ENCODE measurements at places on chromosomes 7 and 10. TPM values are rescaled to one million over a fixed set of nuclear protein-coding genes. Genes with fewer than 3 reads are reported as not detected.
A peak's percentile ranks its signal among the peaks of the same experiment; 100 is the strongest.

GRCh38 chr10:29627201-29628132, 7.3 kb downstream of the SVIL start:
- H3K36me3 ChIP-seq, result no peaks in the 10 kb centered on the region
- no peak overlapping the region for H3K4me3 ChIP-seq
- no peaks in the 10 kb centered on the region for H3K27me3 ChIP-seq
- peaks cover 51% of the 10 kb centered on the region for H3K4me1 ChIP-seq

The SMO gene
- total RNA-seq, result 1.2 TPM

- no peak overlapping the region for H3K4me3 ChIP-seq
- H3K27ac ChIP-seq, result no peak overlapping the region
- H3K27me3 ChIP-seq, result no peaks in the 10 kb centered on the region
Measured at GRCh38 chr10:9869205-9869604, 1148.5 kb upstream of the CELF2 start.

The CFTR gene
- total RNA-seq, result 130 TPM

GRCh38 chr10:49612513-49613164, 1.2 kb upstream of the CHAT start:
- peaks cover 58% of the 10 kb centered on the region for H3K4me1 ChIP-seq
- DNase-seq, result no peak
- no peak overlapping the region for H3K27ac ChIP-seq
- no peak overlapping the region for H3K4me3 ChIP-seq
- H3K27me3 ChIP-seq, result peaks cover 100% of the 10 kb centered on the region
- no peaks in the 10 kb centered on the region for H3K36me3 ChIP-seq

DNA sequence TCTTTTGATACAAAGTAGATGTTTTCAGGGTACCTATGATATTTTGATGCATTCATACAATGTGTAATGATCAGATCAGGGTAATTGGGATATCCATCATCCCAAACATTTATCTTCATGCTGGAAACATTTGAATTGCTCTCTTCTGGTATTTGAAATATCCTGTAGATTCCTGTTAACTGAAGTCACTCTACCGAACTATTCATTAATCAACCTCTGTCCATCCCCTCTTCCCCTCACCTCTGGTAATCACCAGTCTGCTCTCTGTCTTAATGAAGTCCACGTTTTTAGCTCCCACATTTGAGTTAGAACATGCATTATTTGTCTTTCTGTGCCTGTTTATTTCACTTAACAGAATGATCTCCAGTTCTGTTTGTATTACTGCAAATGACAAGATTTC, 11.3 kb downstream of the MTG1 start:
- no peak overlapping the region for H3K27ac ChIP-seq
- H3K36me3 ChIP-seq, result peaks cover 22% of the 10 kb centered on the region
- H3K4me1 ChIP-seq, result peaks cover 11% of the 10 kb centered on the region
- H3K27me3 ChIP-seq, result no peaks in the 10 kb centered on the region

DNA sequence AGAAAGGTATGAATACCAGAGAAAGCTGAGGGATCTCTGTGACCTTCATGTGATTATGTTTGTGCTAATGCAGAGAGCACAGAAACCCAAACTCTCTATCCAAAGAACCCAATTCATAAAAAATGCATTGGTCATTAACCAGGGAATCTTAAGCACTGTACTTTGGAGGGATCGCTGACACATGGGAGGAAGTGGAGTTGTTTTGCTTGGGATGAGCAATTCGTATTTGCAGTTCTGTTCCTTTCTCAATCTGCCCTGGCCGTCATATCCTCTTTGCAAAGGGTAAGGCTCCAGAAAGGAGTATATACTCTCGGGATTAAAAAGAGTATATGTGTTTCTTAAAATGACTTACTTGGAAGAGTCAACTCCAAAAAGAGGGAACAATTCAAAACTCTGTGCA, 221.3 kb downstream of the POU6F2 start:
- H3K4me1 ChIP-seq, result no peaks in the 10 kb centered on the region
- H3K27me3 ChIP-seq, result no peaks in the 10 kb centered on the region
- H3K27ac ChIP-seq, result no peak overlapping the region
- no peak overlapping the region for H3K4me3 ChIP-seq

- H3K36me3 ChIP-seq, result no peaks in the 10 kb centered on the region
- H3K4me1 ChIP-seq, result peaks cover 32% of the 10 kb centered on the region
- H3K4me3 ChIP-seq, result no peak overlapping the region
- DNase-seq, result peak; percentile 90
Measured at GRCh38 chr7:155951554-155952158, 139.4 kb upstream of the SHH start.

DNA sequence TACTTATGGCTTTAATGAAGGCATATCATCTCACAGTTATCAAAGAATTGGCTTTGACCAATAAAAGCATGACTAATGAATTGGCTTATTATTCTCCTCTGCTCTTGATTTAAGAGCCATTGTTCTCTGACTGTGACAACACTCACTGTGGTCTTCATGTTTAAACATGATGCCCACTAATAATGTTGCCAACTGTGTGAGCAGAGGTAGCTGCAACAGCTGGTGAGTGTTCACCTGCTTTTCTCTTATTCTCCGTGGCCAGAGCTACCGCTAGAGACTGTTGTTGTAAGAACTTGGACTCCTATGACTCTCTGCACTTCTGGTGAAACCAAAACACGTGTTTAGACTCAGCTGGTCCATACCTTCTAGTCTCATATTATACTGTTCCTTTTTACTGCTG, 335.9 kb downstream of the XPNPEP1 start:
- H3K4me3 ChIP-seq, result no peak overlapping the region
- no peak overlapping the region for H3K27ac ChIP-seq
- no peak for DNase-seq
- H3K27me3 ChIP-seq, result no peaks in the 10 kb centered on the region
- H3K36me3 ChIP-seq, result no peaks in the 10 kb centered on the region
- no peaks in the 10 kb centered on the region for H3K4me1 ChIP-seq

DNA sequence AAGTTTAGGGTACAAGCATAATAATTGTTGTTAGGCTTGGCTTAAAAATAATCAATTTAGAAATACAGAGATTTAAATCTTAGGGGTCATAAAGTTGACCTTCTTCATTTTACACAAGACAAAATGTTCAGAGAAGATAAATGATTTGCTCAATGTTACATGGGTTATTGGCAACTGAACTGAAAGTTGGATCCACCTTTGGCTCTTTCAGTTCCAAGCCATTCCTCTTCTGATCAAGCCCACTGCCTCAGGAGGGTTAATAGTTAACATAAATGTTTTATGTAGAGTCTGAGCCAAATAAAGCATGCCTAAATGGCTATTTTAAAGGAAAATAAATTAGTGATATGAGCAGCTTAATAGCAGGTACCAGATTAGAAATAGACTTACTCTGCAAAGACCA, 79.1 kb upstream of the RHOBTB1 start:
- H3K4me1 ChIP-seq, result no peaks in the 10 kb centered on the region
- no peaks in the 10 kb centered on the region for H3K27me3 ChIP-seq
- H3K36me3 ChIP-seq, result no peaks in the 10 kb centered on the region
- no peak for DNase-seq
- no peak overlapping the region for H3K4me3 ChIP-seq

DNA sequence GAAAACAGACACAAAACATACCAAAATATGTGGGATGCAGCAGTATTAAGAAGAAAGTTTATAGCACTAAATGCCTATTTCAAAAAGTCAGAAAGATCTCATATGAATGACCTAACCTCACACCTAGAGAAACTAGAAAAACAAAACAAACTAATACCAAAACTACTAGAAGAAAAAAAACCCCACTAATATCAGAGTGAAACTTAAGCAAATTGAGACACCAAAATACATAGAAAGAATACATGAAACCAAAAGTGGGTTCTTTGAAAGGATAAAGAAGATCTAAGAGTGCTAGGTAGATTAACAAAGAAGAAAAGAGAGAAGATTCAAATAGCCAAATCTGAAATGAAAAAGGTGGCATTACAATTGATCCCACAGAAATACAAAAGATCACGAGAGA, 494.1 kb downstream of the SH2D4B start:
- H3K4me3 ChIP-seq, result no peak overlapping the region
- no peaks in the 10 kb centered on the region for H3K27me3 ChIP-seq
- no peaks in the 10 kb centered on the region for H3K4me1 ChIP-seq
- H3K27ac ChIP-seq, result no peak overlapping the region
- DNase-seq, result no peak
- no peaks in the 10 kb centered on the region for H3K36me3 ChIP-seq

GRCh38 chr10:99369126-99369525, 40.0 kb downstream of the CNNM1 start:
- DNase-seq, result no peak
- no peak overlapping the region for H3K4me3 ChIP-seq

DNA sequence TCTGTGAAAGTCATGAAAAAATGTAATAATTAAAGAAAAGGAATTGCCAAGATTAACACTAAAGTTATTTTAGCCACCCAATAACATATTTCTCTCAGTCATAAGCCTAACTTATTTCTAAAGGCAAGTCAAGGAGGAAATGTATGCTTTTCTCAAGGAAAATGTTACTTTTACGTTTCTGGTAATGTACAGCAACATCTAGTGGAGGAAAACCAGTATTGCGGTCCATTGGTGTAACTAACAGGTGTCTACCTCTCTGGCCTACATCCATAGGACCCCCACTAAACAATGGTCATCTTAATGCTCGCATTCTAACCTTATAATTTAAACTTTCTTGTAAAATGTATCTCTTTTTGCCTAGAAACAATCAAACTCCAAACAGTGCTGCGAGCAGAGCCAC, 437.5 kb downstream of the KIF20B start:
- DNase-seq, result no peak
- H3K4me1 ChIP-seq, result no peaks in the 10 kb centered on the region
- H3K27me3 ChIP-seq, result no peaks in the 10 kb centered on the region
- H3K36me3 ChIP-seq, result no peaks in the 10 kb centered on the region
- no peak overlapping the region for H3K4me3 ChIP-seq
- H3K27ac ChIP-seq, result no peak overlapping the region
